HFFc6 (cell line): ENCODE measurements at places on chromosomes 3 and 15.

- no peak for DNase-seq
These were observed 49.9 kb downstream of the TRANK1 start for GRCh38 chr3:36894914-36895313.

- DNase-seq, result no peak
These were observed 57.2 kb downstream of the GLDN start for GRCh38 chr15:51398626-51399025.

DNA sequence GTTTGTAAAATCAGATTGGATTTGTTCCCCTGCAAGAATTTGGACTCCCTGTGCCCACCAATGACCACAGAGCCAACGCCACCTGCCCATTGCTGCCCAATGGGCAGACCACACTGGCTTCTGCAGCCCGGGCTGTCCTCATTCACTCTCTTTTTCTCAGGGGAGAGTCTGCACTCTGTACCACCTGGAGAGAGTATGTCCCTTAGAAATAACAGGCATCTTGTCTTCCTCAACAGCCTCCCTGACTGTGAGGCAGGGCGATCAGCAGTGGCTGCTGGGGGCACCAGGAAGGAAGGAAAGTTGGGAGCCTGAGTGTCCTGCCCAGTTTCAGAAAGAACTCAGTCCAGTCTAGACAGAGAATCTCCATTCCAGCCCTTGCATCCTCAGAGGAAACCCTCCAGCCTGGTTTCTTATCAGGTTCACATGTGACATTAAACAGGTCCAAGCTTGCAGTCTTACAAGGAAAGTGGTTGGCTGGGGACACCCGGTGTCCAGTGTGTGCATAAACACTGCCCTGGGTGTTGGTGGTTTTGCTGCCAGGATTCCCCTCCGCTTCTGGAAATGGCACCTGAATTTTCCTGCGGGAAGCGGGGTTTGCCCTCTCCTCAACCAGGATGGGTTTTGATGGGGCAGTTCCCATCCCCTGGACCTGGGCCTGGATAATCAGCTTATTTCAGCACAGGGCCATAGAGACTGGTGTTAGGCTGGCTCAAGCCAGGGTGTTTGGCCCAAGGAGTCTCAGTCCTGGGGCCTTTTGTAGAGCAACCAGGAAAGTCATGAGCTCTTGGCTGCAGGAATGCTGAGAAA is 37.2 kb downstream of the SSUH2 start:
- peak; percentile 69 for DNase-seq

DNA sequence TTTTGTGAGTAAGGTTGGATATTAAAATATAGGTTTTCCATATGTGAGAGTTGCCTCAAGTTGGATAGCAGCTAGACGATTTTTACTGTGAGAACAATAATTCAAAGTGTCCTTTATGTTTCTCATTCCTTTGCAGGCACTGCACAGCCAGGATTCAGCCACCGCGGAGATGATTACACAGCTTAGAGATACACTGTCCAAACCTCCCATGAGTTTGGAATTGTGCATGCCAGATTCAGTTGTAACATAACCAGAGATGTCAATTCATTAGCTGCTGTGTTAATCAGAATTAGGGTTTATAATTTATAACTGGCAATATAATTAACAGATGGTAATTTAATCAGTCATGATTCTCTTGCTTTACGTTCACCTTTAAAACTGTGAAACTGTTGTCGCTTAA is 132.3 kb downstream of the GABRB3 start:
- no peak for DNase-seq

DNA sequence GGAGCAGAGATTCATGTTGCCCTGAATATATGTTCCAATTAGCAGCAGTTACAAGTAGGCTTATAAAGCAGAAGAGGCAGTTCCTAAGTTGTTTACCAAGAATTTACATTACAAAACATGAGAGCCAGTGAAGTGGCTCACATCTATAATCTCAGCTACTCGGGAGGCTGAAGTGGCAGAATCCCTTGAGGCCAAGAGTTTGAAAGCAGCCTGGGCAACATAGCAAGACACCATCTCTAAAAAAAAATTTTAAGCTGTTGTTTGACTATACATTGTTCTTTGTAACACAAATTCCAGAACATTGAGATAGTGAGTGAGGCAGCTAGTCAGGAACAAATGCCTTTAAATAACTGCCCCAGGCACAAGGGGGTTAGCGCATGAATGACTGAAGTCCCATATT is 10.3 kb upstream of the ZMAT3 start:
- DNase-seq, result no peak

GRCh38 chr3:60330107-60330506 is 921.1 kb downstream of the FHIT start:
- DNase-seq, result no peak

DNA sequence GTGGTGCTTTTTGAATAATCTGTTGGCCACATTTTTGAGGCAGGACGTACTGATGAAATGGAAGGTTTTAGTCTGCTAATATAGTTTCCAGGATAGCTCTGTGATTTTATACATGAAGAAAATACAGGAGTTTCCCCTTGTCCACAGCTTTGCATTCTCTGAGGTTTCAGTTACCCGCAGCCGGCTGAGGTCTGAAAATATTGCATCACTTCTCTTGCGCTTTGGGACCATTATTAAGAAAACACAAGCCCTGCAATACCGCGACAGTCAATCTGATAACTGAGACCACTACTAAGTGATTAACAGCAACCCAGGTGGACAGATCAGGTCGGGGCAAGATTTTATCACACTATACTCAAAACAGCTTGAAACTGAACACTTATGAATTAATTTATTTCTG is 33.0 kb downstream of the BLM start:
- DNase-seq, result no peak

DNA sequence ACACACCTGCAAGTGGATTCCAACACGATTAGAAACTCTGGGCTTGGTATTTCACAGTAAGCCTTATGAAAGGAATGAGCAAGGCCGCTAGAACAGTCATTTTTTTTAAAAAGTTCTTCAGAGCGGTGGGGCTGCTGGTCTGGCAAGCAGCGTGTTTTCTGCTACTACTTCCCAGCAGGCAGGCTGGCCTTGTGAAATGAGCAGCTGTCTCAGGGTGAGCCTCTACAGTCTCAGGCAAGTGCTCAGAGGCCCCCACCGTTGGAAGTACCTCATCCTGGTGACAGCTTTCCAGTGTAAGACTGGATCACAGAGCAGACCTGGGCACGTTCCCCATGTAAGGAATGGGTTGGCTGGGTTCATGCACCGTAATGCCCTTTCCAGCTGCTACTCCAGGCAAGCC is 119.2 kb downstream of the LRIG1 start:
- no peak for DNase-seq
